ENCODE measurements at places on chromosomes 4 and X.

DNA sequence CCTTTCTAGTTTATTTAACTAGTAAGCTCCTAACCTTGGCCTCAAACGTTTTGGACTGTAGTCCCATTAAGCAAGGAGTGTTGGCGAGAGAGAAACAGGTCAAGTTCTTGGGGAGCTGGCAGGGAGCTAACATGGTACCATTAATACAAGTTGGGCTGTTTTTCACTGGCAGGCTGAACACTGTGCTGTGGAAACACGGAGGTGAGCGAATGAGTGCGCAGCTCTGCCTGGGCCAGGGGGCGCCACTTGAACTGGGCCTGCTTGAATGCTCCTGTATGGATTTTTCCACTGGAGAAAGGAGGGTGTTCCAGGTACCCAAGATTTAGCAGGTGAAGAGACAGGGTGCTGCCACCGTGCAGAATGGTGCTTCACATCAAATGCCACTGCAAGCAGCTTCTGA, 7.4 kb upstream of the SMS start:
- DNase-seq, result no peak

DNA sequence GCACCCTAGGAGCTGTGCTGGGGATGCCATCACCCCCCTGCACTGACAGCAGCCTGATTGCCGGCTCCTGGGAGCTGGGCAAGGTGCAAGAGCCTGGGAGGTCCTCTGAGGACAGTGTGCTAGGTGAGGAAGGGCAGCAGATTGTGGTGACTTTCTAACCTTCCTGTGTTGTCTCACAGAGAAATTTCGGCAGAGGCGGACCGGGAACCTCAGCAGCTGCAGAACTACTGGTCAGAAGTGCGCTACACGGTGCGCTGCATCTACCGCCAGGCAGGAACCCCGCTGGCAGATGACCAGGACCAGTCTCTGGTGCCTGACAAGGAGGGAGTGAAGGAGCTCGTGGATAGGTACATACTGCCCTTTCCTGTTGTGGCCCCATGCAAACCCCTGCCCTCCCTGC, 89.8 kb downstream of the FAM193A start:
- DNase-seq, result no peak

DNA sequence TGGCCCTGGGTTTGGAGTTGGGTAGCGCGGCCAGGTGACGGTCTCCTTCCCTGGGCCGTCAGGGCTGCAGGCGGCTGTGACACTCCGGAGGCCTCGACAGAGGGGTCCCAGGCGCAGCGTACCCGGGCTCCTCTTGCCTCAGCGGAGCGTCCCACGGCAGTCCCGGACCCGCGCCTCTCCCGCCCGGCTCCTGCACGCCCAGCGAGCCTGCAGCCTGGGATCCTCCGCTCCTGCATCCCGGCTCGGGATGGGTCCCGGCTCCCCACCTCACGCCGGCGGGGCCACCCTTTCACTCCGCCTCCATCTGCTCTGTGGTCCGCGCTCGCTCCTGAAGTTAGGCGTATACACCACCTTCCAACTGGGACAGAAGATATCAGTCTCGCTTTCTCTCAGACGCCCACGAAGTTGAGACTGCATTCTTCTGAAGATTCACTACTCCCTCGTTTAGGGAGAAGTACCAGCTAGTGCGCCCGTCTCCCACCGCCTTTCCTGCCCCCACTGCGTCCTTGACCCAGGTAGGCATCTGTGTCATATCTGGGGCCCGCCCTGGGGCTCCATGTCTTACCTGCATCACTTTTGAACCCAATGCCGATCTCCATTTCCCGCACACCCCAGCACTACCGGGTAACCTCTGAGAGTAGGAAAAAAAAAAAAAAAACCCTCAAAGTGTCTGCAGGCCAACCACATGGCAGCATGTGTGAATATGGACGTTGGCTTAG, 32.3 kb upstream of the KDR start:
- DNase-seq, result no peak

GRCh38 chr4:3483471-3483921, 20.4 kb downstream of the DOK7 start:
- DNase-seq, result no peak

- peak; percentile 45 for DNase-seq
These were observed 68.6 kb downstream of the CHST7 start for GRCh38 chrX:46642145-46642544.

GRCh38 chrX:50100188-50100587, 100.6 kb downstream of the AKAP4 start:
- DNase-seq, result peak; percentile 12

Data from epithelial cell of esophagus (primary cell).